ENCODE measurements at places on chromosomes 4 and X. TPM values are rescaled to one million over a fixed set of nuclear protein-coding genes. Genes with fewer than 3 reads are reported as not detected.

DNA sequence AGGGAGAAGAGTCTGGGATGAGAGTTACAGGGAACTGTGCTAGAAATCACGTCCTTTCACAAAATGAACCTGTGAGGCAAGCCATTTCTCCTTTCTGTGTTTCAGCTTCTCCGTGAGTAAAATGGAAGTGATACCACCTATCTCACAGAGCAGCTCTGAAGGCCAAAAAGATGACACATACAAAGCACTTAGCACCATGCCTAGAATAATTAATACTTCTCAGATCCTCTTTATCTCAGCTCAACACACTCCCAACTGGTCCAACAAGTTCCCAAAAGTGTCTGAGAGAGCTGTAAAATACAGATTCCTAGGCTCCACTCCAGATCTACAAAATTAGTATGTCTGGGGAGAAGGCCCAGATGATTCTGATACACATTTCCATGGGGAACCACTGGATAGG is 38.3 kb downstream of the LHFPL1 start:
- no peak for DNase-seq

DNA sequence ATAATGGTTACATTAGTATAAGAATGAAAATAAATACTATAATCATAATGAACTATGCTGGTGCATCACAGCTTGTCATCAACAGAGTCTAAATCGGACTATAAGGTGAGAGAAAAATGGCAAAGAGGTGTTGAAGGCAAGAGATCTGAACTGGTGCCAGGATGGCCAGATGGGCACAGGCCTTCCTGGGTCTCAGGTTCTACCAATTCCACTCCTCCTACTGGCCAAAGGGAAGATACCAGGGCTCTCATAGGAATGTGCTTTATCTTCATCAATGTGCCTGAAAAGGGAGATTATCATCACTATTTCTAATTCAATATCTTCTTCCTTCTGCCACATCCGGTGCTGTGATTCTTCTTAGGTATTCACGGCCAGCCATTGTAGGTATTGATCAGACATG is 107.6 kb downstream of the GASK1B start:
- DNase-seq: no peak

GRCh38 chr4:86718152-86718551 is 124.0 kb downstream of the PTPN13 start:
- no peak for DNase-seq

DNA sequence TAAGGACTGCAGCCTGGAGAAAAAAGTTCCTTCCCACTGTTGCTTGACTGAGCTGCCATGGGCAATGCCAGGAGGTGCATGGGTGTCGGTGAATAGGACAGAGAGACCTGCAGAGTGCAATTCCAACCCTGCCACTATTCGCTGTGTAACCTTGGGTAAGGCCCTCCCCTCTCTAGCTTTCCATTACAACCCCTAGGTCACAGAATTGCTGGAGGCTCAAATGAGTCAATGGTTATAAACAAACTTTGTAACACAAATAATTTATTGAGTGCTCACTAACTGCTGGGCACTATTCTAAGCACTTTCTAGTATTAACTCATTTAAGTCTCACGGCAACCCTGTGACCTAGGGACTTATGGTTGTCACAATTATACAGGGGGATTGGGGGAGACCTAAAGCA is 37.8 kb downstream of the PJA1 start:
- DNase-seq: no peak

DNA sequence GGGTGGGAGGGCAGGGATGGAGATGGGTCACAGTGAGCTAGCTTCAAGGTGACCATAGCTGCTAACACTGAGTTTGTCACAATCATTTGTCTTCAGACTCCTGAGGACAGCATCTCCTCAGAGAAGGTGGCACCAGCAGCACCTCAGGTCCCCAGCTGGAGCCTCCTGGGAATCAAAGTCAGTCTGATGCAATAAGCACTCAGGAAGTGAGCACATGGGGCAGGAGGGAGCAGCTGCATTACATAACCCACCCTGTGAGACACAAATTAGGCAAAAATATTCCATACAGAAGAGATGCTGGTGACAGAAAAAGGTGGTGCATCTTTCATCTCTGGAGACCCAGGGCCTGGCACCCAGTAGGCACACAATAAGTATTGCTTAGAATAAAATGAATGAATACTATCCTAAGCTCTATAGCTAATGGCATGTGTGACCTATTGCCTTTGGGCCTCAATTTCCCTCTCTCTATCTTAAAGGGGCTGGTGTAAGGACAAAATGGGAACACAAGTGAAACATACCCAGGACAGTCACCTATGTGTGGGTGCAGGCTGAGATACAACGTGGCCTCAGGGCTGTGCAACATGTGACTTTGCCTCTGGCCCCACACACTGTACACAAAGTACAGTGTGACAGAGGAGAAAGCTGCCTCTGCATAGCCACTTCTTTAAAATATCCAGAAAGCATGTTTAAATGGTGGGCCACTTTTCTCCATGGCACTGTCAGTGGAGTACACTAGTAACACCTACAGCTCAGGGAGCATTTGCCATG is 37.1 kb downstream of the SLC39A8 start:
- DNase-seq: no peak

DNA sequence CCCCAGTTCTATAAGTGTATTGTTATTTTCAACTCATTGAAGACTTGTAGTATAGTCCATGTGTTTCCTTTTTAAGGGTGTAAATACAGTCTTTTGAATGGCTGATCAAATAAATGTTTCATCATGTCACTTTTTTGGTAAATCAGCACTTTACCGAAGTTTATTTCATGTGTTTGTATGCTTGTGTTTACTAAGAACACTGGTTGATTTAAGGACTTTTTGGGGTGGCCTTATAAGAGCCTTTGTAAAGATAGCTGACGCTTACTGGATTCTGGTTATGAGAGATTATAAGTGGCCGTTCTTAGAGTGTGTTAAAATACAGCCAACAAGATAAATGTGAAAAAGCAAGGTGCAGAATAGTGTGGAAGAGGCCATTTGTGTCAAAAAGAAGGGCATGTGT is 2.6 kb downstream of the UBE2K start:
- no peak for DNase-seq

HTN1 gene
- polyA plus RNA-seq: not detected

USP17L25 gene
- polyA plus RNA-seq: not detected

GRCh38 chrX:42832764-42833549 is 55.0 kb upstream of the PPP1R2C start:
- DNase-seq: no peak

GRCh38 chrX:12965131-12965940 is 9.6 kb upstream of the TMSB4X start:
- DNase-seq: no peak

DNA sequence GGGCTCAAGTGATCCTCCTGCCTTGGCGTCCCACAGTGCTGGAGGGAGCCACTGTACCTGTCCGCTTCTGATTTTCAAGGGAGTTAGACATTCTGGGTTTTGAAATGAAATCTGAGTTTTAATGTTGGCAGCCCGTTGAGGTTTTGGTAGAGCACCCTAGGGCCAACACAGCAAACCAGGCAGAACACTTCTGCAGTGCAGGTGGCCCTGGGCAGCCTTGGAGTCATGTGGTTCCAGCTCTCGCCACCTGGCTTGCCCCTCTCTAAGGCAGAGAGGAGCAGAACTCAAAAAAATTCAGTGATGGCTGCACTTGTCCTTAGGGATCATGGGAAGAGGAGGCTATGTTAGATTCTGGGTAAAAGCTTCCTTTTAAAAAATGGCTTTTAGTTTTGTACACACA is 74.9 kb downstream of the CLDN34 start:
- DNase-seq: no peak

DNA sequence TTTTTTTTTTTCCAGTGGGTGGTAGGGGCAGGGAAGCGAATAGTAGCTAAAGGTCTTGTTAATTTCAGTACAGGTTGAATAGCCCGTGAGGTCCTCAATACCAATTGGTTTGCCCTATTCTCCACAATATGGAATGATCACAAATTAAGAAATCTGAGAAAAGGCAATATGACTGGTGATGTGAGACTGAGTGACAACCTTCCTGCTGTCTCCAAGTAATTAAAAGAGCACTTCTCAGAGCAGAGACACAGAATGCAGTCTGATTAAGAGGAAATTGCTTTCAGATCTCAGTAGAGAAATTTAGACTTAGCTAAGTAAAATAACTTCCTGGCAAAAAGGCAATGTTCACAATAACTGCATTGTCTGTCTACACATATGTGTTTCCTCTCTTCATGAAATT is 23.0 kb downstream of the GPR174 start:
- no peak for DNase-seq

DNA sequence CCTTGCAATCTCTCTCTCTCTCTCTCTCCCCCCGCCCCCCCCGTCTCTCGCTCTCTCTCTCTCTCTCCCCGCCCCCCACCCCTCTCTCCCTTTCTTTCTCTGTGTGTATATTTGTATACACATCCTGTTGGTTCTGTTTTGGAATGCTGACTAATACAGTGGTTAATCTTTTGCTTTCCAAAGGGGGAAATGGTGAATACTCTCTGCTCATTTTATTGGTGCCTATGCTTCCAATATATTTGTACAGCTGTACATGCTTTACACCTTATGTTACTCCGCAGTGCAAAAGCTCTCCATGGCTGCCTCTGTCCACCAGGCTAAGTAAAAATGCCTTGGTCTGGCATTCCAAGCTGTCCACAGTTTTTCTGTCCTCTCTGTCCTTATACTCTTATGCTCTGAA is 158.8 kb downstream of the RBMX2 start:
- no peak for DNase-seq

CABS1 gene
- polyA plus RNA-seq: not detected

CLNK gene
- 0.21 TPM for polyA plus RNA-seq

TGIF2LX gene
- polyA plus RNA-seq: not detected

GPRASP3 gene
- 7.6 TPM for polyA plus RNA-seq

DNA sequence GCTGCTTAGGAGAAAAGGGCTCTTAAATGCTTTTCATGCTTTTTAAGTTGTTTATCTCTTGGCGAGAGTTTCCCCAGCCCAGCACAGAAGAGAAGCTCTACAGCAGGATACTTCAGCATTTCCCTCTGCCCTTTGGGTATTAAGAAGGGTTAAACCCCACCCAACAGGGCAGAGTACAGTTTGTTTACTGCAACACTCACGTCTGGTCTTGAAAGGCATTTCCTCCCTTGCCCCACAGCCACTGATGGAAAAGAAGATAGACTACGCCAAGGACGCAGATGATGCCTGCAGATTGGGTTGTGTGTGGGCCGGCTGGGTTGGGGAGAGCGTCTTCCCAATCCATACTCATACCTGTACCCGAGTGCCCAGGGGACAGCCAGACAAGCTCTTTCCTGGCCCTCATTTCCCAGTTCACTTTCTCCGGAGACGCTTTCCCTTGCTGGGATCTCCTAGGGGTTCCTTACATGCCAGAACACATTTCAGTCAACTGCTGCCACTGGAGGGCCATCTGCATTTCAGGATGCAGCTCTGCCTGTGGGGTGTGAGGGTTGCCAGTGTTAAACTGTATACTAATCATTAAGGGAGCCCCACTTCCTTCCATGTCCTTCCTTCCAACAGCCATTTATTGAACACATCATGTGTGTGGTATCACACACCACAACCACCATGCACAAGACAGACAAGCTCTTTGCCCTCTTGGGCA is 96.5 kb upstream of the DHX15 start:
- DNase-seq: no peak

DNA sequence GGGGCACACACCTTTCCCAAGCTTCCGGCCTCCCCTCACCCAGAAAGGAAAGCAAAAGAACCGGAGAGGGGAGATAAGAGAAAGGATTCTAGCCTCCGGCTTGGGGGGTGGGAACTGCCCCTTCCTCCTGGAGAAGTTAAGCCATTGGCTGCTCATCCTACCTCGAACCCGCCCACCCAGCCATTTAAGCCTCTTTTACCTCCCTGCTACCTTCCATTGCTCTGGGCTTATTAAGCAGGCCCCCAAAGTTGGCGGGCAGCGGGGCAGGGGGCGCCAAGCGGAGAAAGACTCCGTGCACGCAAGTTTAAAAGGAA is 2.3 kb downstream of the MAML3 start:
- peak; percentile 77 for DNase-seq

- peak; percentile 95 for DNase-seq
Measured at GRCh38 chrX:56764153-56764974, 35.3 kb downstream of the NBDY start.

SMIM10L2A gene
- polyA plus RNA-seq: 4.5 TPM

DSPP gene
- polyA plus RNA-seq: not detected

- no peak for DNase-seq
Measured at GRCh38 chrX:21747558-21747957, 10.4 kb downstream of the SMPX start.

IQCM gene
- polyA plus RNA-seq: not detected

DNA sequence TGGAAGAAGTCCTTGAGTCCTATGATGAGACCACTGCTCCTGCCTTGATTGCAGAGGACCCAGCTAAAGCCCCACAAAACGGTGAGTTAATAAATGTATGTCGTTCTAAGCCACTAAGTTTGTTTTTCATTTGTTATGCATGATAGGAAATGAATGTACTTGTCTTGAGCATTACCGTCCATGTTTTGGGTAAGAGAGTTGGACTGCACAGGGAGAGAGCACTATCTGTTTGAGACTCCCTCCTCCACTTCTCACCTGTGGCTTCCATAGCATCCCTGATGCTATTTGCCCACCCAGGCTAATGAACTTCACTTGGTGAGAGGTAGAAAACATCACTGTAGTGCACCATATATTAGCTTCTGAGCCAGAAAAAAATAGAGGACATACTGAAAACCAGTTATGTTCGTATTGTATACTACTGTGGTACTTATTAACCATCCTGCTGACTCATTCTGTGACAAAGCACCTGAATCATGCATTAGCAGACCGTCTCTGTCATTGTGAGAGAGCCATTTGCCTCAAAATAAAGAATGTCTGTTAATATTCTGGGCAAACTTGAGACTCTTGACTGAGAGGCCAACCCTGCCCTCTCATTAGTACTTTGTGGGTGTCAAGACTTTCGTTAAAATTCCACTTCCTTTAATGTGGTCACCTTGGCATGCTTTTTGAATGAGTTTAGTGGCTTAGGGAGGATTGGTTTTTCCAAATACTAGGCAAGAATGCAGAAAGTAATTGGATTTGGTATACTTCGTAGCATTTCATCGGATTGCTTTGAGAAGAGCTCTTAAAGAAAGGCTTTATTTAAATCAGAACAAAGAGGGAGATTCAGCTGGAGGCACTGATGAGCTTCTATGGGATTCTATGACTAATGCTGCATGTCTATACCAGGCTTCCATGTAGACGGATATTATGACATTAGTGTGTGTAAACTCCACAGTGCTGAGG is 99.3 kb upstream of the GRPR start:
- no peak for DNase-seq

TBC1D8B gene
- 8.9 TPM for polyA plus RNA-seq

DNA sequence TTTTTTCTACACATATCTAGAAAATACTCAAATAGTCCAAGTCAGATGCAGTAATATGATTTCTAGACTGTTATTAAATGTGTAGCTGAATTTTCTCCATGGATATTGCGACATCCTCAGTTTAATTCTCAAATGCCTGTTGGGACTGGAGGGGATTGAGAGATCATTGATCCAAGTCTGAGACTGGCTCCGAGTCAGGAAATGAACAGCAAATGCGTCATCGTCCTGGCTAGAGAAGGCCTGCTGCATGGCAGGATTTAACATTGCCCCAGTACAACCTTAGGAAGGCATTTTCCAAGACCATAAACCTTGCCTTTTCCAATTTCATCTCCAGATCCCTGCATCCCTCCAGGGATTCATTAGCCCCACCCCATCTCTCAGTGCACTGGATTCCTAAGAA is 56.6 kb upstream of the SLC6A14 start:
- DNase-seq: peak; percentile 45

All from muscle of arm (tissue), 14 donors.